ENCODE measurements at places on chromosomes 6 and 20. TPM values are rescaled to one million over a fixed set of nuclear protein-coding genes. Genes with fewer than 3 reads are reported as not detected.
A peak's percentile ranks its signal among the peaks of the same experiment; 100 is the strongest.

The ELOVL2 gene
- total RNA-seq, result 1.4 TPM

The RNF182 gene
- total RNA-seq, result 0.75 TPM

GRCh38 chr20:63636752-63637628 is 10.1 kb upstream of the GMEB2 start:
- H3K4me3 ChIP-seq, result no peak overlapping the region
- no peaks in the 10 kb centered on the region for H3K36me3 ChIP-seq
- no peaks in the 10 kb centered on the region for H3K27me3 ChIP-seq
- no peak for DNase-seq

The ENPP1 gene
- total RNA-seq, result 17.9 TPM

The MAVS gene
- 22.4 TPM for total RNA-seq

- H3K4me1 ChIP-seq, result no peaks in the 10 kb centered on the region
- no peaks in the 10 kb centered on the region for H3K27me3 ChIP-seq
- no peak overlapping the region for H3K4me3 ChIP-seq
These were observed 57.8 kb downstream of the SLC2A10 start for GRCh38 chr20:46767127-46767761.

- H3K27ac ChIP-seq, result no peak overlapping the region
- H3K36me3 ChIP-seq, result no peaks in the 10 kb centered on the region
- H3K27me3 ChIP-seq, result no peaks in the 10 kb centered on the region
- peak; percentile 39 for DNase-seq
- no peaks in the 10 kb centered on the region for H3K4me1 ChIP-seq
- H3K4me3 ChIP-seq, result no peak overlapping the region
These were observed 22.2 kb upstream of the CCN5 start for GRCh38 chr20:44692932-44693480.

The RAMACL gene
- 0.72 TPM for total RNA-seq

- H3K4me3 ChIP-seq, result no peak overlapping the region
- DNase-seq, result no peak
- H3K27me3 ChIP-seq, result peaks cover 2% of the 10 kb centered on the region
- no peaks in the 10 kb centered on the region for H3K36me3 ChIP-seq
- no peak overlapping the region for H3K27ac ChIP-seq
These were observed 9.8 kb downstream of the PDE10A start for GRCh38 chr6:165653196-165653595.

The MOG gene
- not detected for total RNA-seq

GRCh38 chr6:150634176-150634963 is 34.7 kb downstream of the PLEKHG1 start:
- H3K27me3 ChIP-seq, result no peaks in the 10 kb centered on the region
- DNase-seq, result no peak
- H3K4me1 ChIP-seq, result no peaks in the 10 kb centered on the region
- H3K27ac ChIP-seq, result no peak overlapping the region
- H3K4me3 ChIP-seq, result no peak overlapping the region
- no peaks in the 10 kb centered on the region for H3K36me3 ChIP-seq

DNA sequence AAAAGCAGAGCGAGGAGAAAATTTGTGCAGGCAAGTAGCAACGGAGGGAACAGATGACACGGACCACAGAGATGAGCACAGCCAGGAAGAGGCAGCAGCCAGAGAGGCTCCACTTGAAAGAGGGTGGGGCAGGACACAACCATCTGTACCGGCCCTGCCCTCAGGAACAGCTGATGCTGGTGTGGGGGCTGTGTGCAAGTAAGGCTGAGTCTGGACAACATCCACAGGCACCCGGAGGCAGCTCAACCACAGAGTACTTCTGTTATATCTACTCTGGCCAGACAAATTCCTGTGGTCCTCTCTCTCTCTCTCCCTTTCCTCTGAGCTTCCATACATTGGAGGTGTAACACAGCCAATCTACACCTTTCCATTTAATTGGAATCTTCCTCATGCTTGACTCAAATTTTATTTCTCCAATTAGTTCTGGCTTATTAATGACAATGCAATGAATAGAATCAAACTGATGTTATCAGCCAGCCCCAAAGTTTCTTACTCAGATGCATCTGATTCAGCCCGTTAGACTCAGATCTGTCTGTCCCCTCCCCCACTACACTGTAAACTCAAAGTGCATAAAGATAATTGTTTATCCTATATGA is 24.9 kb downstream of the KIF13A start:
- no peak overlapping the region for H3K27ac ChIP-seq
- no peaks in the 10 kb centered on the region for H3K27me3 ChIP-seq
- H3K4me1 ChIP-seq, result peaks cover 10% of the 10 kb centered on the region
- no peak overlapping the region for H3K4me3 ChIP-seq

DNA sequence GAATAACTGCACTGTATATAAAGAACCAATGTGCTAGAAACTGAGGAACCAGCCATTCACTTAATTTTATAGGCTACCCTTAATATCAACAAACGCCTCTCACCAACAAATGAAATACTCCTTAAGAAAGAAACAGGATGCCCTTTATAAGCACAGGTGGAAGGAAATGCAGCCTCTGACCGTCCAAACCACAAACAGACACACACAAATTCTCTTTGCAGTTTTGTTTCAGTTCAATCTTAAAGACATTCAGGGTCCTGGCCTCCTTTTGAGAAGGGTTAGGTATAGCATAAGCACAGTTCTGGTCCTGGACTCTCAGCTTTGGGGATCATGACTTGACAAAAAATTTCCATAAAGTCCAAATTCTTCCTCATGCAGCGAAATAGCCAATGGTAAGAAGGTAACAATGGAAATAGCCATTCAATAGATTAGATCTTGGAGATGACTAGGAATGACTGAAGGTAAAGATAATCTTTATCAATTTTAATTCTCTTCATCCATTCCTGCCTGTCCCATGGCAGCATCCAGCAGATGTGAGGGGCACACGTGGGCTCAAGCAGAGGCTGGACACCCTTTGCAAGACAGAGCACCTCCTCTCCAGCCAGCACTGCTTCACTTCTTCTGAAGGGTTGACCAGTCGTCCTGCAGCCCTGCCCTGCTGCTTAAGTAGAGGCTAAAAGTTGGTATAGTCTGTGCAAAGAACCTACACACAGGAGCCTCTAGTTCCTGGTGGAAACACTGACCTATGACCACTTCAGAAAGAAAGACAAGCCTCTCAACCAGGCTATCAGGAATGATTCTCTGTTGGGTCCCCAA is 123.9 kb downstream of the CD83 start:
- no peak overlapping the region for H3K27ac ChIP-seq
- no peak for DNase-seq
- no peak overlapping the region for H3K4me3 ChIP-seq
- no peaks in the 10 kb centered on the region for H3K36me3 ChIP-seq

The LRRC1 gene
- total RNA-seq, result 5.6 TPM

- H3K4me3 ChIP-seq, result no peak overlapping the region
- no peak for DNase-seq
- H3K4me1 ChIP-seq, result peaks cover 3% of the 10 kb centered on the region
- H3K27me3 ChIP-seq, result no peaks in the 10 kb centered on the region
- H3K27ac ChIP-seq, result no peak overlapping the region
- no peaks in the 10 kb centered on the region for H3K36me3 ChIP-seq
These were observed 4.2 kb downstream of the PHIP start for GRCh38 chr6:79073888-79074287.

The CDYL gene
- 9.7 TPM for total RNA-seq

- no peak for DNase-seq
- no peak overlapping the region for H3K27ac ChIP-seq
- H3K4me1 ChIP-seq, result peaks cover 12% of the 10 kb centered on the region
- H3K4me3 ChIP-seq, result no peak overlapping the region
These were observed 132.0 kb upstream of the RUNX2 start for GRCh38 chr6:45196121-45196520.

DNA sequence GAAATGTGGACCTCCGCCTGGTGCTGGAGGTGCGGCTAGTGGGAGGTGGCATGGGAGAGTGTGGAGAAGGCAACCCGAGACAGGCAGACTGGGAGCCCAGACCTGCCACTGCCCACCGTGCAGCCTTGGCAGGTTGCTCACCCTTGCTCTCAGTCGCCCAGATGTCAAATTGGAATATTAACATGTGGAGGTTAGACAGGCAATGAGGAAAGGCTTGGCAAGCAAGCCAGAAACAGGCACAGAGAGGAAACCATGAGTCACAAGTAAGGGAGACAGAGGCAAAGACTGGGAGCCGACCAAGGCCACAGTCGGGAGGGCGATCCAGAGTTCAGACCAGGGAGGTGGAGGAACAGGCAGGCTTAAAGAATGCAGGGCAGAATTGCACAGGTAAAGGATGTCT is 178.2 kb downstream of the FOXC1 start:
- H3K4me1 ChIP-seq, result no peaks in the 10 kb centered on the region
- no peak overlapping the region for H3K4me3 ChIP-seq
- no peaks in the 10 kb centered on the region for H3K27me3 ChIP-seq
- DNase-seq, result peak; percentile 54
- H3K27ac ChIP-seq, result no peak overlapping the region

- no peaks in the 10 kb centered on the region for H3K36me3 ChIP-seq
- DNase-seq, result no peak
- H3K27me3 ChIP-seq, result no peaks in the 10 kb centered on the region
- H3K4me1 ChIP-seq, result no peaks in the 10 kb centered on the region
These were observed 280.3 kb downstream of the CDC5L start for GRCh38 chr6:44667668-44668390.

The F13A1 gene
- total RNA-seq, result 30.9 TPM

DNA sequence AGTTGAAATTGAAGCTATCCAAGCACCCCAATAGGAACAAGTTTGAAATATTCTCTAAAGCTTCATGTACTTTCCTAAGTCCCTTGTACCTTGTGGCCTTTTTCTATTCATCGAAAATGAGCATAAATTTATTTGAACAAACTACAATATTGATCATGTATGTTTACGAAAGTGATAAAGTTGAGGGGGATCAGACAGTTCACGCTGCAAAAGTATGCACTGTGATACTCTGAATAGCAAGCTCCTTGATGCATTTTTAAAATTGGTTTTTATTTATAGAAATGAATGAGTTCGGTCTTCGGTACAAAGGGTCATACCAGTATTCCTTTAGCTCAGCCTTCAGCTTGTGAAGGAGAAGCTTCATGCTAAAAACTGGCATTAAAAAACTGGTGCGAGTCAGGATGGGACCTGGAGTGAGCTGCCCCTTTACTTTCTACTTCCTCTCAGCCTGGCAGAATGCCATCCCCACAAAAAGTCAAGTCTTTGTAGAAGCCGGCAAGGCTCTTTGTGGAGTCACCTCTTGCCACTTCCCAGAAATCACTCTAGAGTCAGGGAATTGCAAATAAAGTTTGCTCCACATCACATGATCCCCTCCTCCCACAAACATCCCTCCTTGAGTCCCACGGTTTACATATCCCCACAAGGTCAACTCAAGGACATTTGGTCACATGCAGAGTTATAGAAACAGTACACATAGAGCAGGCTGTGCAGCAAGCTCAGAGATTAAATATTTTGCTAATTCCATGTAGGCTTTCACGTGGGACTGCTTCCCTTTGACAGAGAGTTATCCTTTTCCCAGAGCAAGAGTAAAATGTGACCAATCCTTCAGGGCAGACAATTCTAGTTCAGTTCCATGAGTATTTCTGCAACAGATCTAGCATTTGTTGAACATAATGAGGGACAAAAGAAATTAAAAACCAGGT is 34.6 kb upstream of the ADGRF1 start:
- H3K36me3 ChIP-seq, result no peaks in the 10 kb centered on the region
- no peak overlapping the region for H3K27ac ChIP-seq
- H3K27me3 ChIP-seq, result no peaks in the 10 kb centered on the region
- DNase-seq, result peak; percentile 41

DNA sequence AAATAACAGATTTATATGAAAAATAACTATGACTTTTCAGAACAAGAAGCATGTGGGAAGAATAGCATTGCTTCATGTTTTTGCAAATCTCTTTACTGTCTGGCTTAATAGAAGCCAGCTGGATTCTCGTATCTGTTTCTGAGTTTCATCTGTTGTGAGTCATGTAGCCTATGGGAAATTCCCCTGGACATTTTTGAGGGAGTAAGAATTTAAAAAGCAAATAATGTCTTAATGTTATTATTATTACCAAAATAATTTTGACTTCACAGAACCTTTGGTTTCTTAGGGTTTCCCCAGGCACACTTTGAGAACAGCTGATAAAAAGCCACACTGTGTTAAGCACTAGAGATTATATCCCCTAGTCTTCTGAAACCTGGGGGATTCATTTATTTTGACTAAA is 75.8 kb downstream of the SYCP2L start:
- H3K27me3 ChIP-seq, result no peaks in the 10 kb centered on the region
- no peak overlapping the region for H3K4me3 ChIP-seq
- no peak overlapping the region for H3K27ac ChIP-seq
- H3K36me3 ChIP-seq, result no peaks in the 10 kb centered on the region
- H3K4me1 ChIP-seq, result no peaks in the 10 kb centered on the region

DNA sequence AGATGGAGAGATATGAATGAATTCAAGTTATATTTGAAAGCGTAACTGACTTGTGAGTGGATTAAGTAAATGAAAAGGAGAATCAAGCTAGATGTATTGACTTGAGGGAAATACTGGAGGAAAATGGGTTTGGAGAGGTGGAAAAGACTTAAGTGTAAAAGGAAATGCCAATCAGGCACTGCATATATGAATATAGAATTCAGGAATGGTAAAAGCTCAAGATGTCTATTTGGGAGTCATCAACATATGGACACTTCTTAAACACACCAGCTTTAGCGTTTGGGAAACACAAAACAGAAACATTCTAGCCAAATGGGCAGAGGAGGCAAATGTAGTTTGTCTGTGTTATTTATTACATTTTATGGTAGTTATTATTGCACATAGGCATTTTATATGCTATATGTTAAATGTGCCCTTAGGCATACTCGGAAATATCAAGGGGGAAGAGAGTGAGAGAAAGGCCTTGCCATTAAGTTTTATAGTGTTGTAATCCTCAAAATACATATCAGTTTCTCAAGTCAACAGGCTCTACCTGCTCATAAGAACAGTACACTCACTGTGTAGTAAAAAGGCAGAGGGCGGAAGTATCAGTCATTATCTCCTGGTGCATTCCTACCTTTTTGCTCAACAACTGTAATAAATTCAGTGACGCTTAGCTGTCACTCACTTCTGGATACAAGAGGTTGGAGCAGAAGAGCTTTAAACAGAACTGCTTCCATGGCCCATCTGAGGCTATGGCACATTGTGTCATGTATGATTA is 33.7 kb upstream of the ME1 start:
- H3K27ac ChIP-seq, result no peak overlapping the region
- H3K4me1 ChIP-seq, result no peaks in the 10 kb centered on the region
- no peaks in the 10 kb centered on the region for H3K36me3 ChIP-seq
- H3K4me3 ChIP-seq, result no peak overlapping the region

- no peaks in the 10 kb centered on the region for H3K4me1 ChIP-seq
- H3K4me3 ChIP-seq, result no peak overlapping the region
- DNase-seq, result no peak
- no peaks in the 10 kb centered on the region for H3K27me3 ChIP-seq
These were observed 357.3 kb downstream of the FOXA2 start for GRCh38 chr20:22226849-22227700.

The ECT2L gene
- not detected for total RNA-seq
